Activated effector memory CD4-positive, alpha-beta T cell treated with Interleukin-2 at 50 U/mL for 16 hours (primary cell): ENCODE measurements at places on chromosomes 6 and 20.

DNA sequence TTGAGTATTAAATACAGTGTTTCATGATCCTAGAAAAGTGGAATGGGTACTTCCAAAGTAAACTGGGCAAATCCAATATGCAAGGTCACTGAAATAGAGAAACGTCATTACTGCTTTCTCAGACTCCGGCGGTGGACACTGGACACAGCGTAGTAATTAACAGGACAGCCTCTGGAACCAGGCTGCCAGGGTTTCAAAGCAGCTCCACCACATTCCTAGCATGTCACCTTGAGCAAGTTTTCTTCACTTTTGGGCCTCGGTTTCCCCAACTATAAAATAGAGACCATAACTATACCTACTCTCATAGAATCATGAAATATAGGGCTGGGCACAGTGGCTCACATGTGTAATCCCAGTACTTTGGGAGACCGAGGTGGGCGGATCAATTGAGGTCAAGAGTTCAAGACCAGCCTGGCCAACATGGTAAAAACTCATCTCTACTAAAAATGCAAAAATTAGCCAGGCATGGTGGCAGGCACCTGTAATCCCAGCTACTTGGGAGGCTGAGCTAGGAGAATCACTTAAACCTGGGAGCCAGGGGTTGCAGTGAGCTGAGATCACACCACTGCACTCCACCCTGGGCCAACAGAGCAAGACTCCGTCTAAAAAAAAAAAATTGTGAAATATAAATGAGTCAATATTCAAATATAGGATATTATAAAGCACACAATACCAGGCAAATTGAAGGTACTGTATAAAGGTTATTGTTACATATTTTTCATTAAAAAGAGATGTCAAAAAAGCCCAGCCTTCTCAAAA lies 24.9 kb downstream of the ARHGAP18 start:
- no peak for DNase-seq

DNA sequence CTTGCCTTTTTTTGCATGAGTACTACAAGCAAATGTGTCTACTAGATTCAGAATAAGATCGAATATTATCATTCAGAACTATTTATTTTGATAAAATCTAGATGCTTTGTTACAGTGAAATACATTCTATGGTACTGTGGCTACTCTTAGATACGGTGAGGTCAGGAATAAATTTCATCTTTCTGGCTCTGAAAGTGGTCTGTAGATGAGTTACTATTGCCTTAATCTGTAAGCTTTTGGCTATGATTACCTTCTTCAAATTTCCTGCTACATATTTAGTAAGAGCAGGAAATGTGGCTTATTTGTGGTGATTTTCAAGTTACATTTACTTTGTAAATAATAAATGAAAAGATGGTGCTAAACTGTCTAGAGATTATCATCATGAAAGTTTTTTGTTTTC lies 50.0 kb downstream of the SCAF8 start:
- no peak for DNase-seq

DNA sequence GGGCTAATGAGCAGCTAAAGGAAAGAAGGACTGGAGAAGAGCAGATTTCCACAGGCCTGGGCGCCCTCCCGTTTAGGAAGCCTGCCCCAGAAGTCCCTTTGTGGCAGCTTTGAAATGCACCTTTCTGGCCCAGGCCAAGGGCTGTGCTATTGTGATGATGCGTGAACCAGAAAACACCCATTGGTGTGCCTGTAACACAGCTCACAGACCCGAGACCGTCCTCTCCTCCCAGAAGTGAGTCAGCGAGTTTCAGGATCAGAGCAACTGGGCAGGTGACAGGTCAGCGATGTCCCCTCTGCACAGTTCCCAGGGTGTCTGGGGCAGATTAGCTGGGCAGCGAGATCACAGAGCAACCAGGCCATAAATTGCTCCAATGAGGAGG lies 71.9 kb upstream of the SULF2 start:
- DNase-seq, result no peak

DNA sequence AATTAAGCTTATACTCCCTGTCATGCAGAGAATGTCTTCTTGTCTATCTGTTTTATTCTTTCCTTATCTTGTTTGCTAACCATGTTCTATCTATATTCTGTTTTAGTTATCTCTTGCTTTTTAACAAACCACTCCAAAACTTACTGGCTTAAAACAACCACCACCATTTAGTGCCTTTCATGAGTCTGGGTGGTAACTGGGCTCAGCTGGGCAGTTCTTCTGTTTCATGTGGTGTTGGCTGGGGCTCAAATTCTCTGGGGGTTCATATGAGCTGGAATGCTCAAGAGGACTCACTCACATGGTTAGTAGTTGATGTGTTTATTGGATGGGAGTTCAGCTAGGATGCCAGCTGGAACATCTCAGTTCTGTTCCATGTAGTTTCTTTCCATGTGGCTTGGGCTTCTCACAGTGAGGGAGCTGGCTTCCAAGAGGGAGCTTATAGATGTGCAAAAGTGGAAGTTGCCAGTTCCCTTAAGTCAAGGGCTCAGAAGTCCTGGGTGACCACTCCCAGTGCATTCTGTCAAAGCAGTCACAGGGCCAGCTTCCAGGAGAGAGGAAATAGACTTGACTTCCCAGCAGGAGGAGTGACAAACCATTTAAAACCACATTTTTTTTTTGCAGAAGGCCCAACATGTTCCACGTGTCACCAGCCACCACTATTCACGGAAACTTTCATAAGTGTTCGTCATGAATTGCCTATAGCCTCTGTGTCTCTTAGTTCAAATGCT lies 70.4 kb downstream of the PLCB4 start:
- no peak for DNase-seq

- DNase-seq, result no peak
Measured at GRCh38 chr6:101181006-101181405, 212.5 kb upstream of the GRIK2 start.

DNA sequence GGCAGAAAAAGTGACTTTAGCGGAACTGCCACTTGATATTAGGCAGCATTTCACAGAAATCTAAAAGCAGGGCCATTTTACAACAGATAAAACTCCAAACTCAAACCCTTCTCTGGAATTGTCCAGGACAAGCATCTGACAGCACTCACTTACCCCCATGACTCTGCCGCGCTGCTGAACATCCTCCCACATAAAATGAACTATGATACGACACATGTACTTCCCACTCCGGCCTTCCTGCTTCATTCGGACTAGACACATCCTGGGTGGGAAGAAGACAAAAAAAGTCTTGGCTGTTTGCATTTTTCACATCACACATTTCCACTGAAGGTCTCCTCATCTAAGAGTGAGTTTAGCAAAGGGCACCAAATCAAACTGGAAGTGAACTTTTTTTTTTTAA lies 54.8 kb upstream of the FAM83C start:
- DNase-seq, result no peak

DNA sequence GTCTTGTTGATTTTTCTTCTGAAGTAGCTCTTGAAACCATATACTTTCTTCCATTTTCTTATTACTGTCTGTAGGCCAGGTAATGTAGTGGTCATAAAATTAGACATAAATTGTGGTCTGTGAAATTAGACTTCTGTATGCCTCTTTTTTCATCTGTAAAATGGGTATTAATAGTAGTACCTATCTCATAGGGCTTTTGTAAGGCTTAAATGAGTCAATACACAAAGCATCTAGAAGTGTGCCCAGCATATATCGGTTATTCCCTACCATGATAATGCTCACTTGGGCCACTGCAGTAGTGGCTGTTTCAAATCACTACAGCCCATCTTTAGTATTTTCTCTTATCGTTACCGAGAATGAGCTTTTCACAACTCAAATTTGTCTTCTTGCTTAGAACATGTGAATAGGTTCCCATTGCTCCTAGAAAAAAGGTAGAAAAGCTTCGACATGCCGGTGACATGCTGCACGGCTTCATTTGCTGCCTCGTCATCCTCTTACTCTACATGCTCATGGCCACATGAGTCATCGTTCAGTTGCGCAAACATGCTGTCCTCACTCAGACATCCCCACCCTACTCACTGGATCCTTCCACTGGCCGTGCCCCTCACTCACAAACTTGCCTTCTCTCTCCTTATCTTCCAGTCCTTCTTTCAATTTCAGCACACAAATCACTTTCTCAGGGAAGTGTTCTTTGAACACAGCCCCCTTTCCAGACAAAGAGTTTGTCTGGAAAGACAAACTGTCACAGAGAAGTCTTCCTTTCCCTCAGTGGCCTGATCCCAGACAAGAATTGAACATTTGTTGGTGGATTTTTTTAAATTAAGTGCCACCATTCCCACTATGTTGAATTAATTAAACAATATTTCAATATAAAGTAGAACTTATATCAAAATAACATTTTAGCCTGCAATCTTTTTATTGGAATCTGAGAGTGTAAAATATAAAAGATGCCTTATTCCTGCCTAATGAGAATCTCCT lies 32.2 kb upstream of the ERVFRD-1 start:
- DNase-seq, result no peak

GRCh38 chr6:83860359-83860755 lies 868 bp downstream of the CYB5R4 start:
- DNase-seq, result no peak

- DNase-seq, result no peak
Measured at GRCh38 chr6:44073612-44074438, 53.4 kb downstream of the MRPL14 start.
